ENCODE measurements at places on chromosomes 5 and 9.

- H3K27me3 ChIP-seq: no peaks in the 10 kb centered on the region
- H3K4me3 ChIP-seq: no peak overlapping the region
- peaks cover 13% of the 10 kb centered on the region for H3K4me1 ChIP-seq
- H3K36me3 ChIP-seq: no peaks in the 10 kb centered on the region
Measured at GRCh38 chr5:11602298-11602697, 301.9 kb downstream of the CTNND2 start.

DNA sequence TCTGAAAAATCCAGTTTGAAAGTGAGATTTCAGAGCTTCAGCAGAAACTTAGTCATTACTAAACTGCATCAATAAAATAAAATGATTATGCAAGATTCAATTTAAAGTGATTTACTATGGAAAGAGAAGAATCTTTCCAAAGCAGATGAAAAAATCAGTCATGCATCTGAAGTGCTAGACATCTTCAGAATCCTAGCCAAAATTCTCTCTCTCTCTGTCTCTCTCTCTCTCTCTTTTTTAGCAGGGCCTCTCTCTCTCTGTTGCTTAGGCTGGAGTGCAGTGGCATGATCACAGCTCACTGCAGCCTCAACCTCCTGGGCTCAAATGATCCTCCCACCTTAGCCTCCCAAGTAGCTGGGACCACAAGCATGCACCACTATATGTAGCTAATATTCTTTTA lies 18.2 kb upstream of the UBLCP1 start:
- no peaks in the 10 kb centered on the region for H3K27me3 ChIP-seq
- DNase-seq: no peak
- no peak overlapping the region for H3K4me3 ChIP-seq
- no peaks in the 10 kb centered on the region for H3K36me3 ChIP-seq
- H3K27ac ChIP-seq: no peak overlapping the region
- no peaks in the 10 kb centered on the region for H3K4me1 ChIP-seq

- no peak overlapping the region for H3K27ac ChIP-seq
- H3K27me3 ChIP-seq: no peaks in the 10 kb centered on the region
- DNase-seq: no peak
- no peaks in the 10 kb centered on the region for H3K4me1 ChIP-seq
- H3K36me3 ChIP-seq: no peaks in the 10 kb centered on the region
- H3K4me3 ChIP-seq: no peak overlapping the region
Measured at GRCh38 chr5:1888541-1889251, 6.0 kb upstream of the IRX4 start.

- no peaks in the 10 kb centered on the region for H3K36me3 ChIP-seq
- peak overlapping the region; percentile 46 for H3K27ac ChIP-seq
- peaks cover 12% of the 10 kb centered on the region for H3K4me1 ChIP-seq
- no peaks in the 10 kb centered on the region for H3K27me3 ChIP-seq
- H3K4me3 ChIP-seq: no peak overlapping the region
Measured at GRCh38 chr9:97528529-97529230, 27.2 kb downstream of the TMOD1 start.

DNA sequence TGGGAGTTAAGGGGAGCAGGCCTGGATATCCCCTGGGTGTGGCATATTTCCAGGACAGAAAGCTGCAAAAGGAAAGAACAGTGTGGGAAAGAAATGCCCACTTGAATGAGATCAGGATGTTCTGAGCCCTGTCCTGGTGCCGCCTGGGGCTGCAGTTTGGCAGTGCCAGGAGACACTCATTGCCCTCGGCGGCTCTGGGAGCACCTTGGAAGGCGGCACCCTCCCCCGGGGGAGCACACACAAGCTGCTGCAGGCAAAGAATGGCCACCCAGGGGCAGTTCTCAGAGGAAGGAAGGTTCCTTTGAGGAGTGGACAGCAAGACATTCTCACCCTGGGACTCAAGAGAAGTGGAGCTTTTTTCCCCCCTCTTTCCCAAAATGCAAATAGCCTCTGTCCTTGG lies 305.3 kb downstream of the NTRK2 start:
- no peaks in the 10 kb centered on the region for H3K27me3 ChIP-seq
- H3K36me3 ChIP-seq: no peaks in the 10 kb centered on the region
- no peak for DNase-seq

GRCh38 chr9:13140843-13141592 lies 138.5 kb downstream of the MPDZ start:
- no peak overlapping the region for H3K27ac ChIP-seq
- H3K36me3 ChIP-seq: no peaks in the 10 kb centered on the region
- no peak overlapping the region for H3K4me3 ChIP-seq
- H3K27me3 ChIP-seq: no peaks in the 10 kb centered on the region

GRCh38 chr9:86202338-86202882 lies 57.0 kb downstream of the C9orf153 start:
- no peak overlapping the region for H3K4me3 ChIP-seq
- H3K4me1 ChIP-seq: no peaks in the 10 kb centered on the region
- peak; percentile 10 for DNase-seq
- H3K27ac ChIP-seq: no peak overlapping the region

DNA sequence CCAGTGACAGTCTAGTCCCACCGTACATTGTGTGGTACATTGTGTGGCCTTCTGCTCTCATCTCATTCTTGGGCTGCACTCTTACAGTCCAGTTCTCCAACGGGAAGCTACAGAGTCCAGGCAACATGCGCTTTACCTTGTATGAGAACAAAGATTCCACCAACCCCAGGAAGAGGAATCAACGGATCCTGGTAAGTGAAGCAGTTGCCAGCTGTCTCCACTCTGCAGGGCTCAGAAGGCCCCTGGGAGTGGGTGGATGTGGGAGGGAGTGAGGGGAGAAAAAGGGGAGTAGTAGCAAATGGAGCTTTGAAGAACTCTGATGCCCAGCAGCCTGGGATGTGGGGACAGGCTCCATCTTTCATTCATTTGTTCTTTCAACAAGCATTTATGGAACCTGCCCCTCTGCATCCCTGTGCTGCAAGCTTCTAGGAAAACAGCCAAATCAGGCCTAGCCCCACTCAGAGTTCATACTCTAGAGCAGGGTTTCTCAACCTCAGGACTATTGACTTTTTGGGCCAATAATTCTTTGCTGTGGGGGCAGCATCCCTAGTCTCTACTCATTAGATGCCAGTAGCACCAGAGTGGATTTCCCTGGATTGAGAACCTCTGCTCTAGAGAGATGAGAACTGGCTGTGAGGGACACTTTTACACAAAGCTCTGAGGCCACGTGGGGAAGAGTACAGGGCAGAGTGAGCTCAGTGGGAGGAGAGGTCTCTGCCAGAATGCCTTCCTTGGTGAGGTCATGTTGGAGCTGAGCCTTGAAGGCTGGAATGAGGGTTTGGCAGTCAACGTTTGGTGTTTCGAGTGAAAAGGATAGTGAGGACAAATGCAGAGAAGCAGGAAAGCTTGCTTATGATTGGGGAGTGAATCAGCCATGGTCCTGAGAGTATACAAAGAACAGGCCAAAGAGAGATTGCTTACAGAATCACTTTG lies 1.1 kb downstream of the POLR1E start:
- H3K27ac ChIP-seq: peak overlapping the region; percentile 89
- no peak for DNase-seq
- H3K27me3 ChIP-seq: no peaks in the 10 kb centered on the region
- H3K4me3 ChIP-seq: peak overlapping the region; percentile 96
- H3K4me1 ChIP-seq: peaks cover 19% of the 10 kb centered on the region

DNA sequence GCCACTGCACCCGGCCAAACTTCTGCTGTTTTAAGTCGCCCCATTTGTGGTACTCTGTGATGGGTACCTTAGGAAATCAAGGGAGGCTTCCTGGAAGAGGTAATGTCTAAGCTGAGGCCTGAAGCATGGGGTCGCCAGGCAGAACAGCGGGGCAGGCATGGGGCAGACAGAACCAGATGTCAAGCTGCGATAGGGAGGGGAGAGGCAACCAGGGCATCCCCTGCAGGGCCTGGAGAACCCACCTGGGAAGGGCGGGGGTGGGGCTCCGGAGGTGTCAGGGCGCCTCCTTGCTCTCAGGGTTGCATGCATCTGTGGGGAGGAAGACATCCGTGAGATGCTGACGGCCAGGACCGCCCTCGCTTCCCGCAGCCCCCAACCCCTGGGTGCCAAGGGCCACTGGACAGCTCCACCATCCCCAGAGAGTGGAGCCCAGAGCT lies 2.8 kb downstream of the LCN15 start:
- H3K36me3 ChIP-seq: no peaks in the 10 kb centered on the region
- H3K27ac ChIP-seq: no peak overlapping the region
- no peaks in the 10 kb centered on the region for H3K27me3 ChIP-seq
- no peak for DNase-seq

DNA sequence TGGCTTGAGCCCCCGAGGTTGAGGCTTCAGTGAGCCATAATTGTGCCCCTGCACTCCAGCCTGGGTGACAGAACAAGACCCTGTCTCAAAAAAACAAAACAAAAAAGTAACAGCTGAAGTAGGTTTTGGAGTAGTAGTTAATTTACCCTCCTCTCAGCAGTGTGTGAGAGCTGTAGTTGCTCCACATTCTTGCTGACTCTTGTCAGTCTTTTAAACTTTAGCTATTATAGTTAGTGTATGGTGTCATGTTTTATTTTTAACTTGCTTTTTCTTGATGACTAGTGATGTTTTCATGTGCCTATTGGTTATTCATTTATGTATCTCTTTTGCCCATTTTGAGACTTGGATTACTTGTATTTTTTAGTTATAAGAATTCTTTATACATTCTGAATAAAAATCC lies 52.9 kb upstream of the DHFR start:
- no peak overlapping the region for H3K4me3 ChIP-seq
- no peaks in the 10 kb centered on the region for H3K27me3 ChIP-seq
- H3K36me3 ChIP-seq: no peaks in the 10 kb centered on the region
- DNase-seq: no peak
- H3K27ac ChIP-seq: no peak overlapping the region

DNA sequence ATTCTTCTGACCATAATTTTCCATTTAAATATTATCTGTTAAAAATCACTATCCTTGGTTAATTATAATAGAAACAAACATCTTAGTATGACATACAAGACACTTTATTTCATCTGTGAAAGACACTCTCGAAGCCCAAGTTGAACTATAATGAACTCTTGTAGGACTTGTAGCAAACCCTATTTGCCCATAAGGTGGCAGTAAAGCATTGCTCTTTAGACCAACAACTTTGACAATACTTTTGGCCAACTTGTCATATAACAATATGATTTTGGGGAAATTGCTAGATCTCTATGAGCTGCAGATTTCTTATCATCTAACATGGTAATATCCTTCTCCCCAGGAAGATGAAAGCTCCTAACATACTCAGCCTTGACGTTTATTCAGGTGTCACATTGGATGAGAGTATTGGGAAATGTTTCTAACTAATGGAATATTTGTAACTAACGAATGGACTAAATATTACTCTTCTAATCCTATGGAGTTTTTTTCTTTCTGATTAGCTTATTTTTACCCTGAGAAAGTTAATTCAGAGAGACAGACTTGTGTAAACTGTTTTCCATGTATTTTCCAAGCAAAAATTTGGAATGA lies 11.0 kb downstream of the SPINK14 start:
- H3K27me3 ChIP-seq: no peaks in the 10 kb centered on the region
- DNase-seq: no peak
- H3K36me3 ChIP-seq: no peaks in the 10 kb centered on the region
- no peak overlapping the region for H3K4me3 ChIP-seq
- H3K27ac ChIP-seq: no peak overlapping the region
- no peaks in the 10 kb centered on the region for H3K4me1 ChIP-seq

- no peak overlapping the region for H3K27ac ChIP-seq
- no peaks in the 10 kb centered on the region for H3K27me3 ChIP-seq
- H3K36me3 ChIP-seq: no peaks in the 10 kb centered on the region
- no peak overlapping the region for H3K4me3 ChIP-seq
Measured at GRCh38 chr9:135066291-135066690, 21.2 kb upstream of the OLFM1 start.

DNA sequence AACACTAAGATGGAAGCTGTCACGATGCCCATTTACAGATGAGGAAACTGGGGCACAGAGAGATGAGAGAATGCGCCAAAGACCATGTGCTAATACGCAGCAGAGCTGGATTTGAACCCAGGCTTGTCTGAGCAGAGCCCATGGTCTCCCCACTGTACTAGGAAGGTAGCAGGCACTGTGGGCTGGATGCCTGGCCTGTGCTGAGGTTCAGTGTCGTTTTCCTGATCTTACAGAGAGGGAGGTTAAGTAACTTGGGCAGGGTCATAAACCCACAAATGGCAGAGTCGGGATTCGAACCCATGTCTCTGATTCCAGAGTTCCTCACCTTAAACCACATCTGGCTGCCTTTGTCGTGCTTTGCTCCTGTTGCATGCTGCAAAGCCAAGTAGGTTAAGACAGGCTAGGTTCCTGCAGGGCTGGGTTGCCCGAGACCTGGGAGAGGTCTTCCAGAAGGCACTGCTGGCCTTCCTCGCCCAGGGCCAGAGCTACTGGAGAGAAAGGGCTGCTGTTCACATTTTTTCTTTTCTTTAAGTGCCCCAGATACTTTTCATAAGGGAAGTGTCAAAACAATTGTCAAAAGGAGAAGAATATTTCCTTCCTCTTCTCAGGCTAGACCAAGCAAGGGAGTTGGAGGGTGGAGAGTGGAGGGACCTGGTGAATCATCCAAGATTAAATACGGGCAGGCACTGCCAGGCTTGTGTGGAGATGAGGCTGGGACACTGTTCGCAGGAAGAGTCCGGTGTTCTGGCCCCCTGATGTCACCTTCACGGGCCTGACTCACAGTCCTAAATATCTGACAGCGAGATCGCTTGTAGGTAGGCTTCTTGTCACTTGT lies 3.2 kb downstream of the NEK6 start:
- no peaks in the 10 kb centered on the region for H3K27me3 ChIP-seq
- peaks cover 1% of the 10 kb centered on the region for H3K36me3 ChIP-seq
- no peak overlapping the region for H3K4me3 ChIP-seq
- DNase-seq: no peak
- peaks cover 41% of the 10 kb centered on the region for H3K4me1 ChIP-seq

GRCh38 chr9:87434366-87434765 lies 63.3 kb upstream of the DAPK1 start:
- H3K27me3 ChIP-seq: no peaks in the 10 kb centered on the region
- H3K4me3 ChIP-seq: no peak overlapping the region
- H3K36me3 ChIP-seq: no peaks in the 10 kb centered on the region
- no peak for DNase-seq
- H3K27ac ChIP-seq: no peak overlapping the region

- H3K36me3 ChIP-seq: no peaks in the 10 kb centered on the region
- no peaks in the 10 kb centered on the region for H3K27me3 ChIP-seq
- no peak overlapping the region for H3K4me3 ChIP-seq
- DNase-seq: no peak
- H3K27ac ChIP-seq: no peak overlapping the region
- peaks cover 6% of the 10 kb centered on the region for H3K4me1 ChIP-seq
Measured at GRCh38 chr5:128441941-128442350, 96.1 kb downstream of the FBN2 start.

DNA sequence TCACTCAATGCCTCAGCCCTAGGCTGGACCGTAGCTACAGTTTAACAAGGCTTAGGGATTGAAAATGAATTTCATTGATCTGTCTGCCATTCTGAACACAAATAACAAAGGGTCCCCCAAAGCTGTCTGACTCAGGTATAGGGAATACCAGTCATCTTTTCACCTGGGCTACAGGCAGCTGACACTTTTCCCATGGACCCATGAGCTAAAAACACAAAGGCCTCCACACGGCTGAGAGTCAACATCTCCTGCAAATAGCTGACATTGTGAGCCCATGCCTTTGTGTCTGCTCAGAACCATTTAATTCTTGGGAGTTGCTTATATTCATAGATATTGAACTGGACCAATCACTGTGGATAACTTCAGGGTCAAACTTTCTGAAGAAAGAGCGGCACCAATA lies 121.1 kb upstream of the SLIT3 start:
- no peaks in the 10 kb centered on the region for H3K36me3 ChIP-seq
- H3K27ac ChIP-seq: no peak overlapping the region
- H3K4me3 ChIP-seq: no peak overlapping the region
- H3K4me1 ChIP-seq: peaks cover 17% of the 10 kb centered on the region
- H3K27me3 ChIP-seq: no peaks in the 10 kb centered on the region
